ENCODE measurements at places on chromosomes 1 and 21.

- no peak for DNase-seq
Measured at GRCh38 chr21:16578912-16579311, 849.1 kb downstream of the USP25 start.

DNA sequence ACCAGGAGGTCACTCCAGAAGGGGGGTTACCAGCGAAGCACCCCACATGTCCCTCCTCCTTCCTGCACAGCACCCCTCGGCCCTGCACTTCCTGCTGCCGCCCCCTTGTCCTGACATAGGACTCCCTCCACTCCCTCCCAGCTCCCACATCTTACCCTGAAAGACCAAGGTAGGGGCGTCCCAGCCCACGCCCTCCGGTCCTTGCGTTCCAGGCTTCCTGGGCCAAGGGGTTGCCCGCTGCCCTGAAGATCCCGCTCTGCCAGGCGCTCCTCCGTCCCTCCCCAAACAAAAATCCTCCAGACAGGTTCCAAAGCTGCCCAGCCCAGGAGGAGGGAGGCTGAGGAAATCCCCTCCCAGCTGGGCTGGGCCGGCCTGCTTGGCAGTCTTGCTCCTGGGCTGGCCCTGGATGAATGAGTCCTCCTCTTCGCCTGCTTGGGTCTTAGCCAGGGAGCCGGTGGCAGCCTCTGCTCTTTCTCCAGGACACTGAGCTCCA is at the start of gene RHBDL2:
Gene RHBDL2, minus strand, starts transcription at position 304 of the 493 bp plus-strand sequence. CDS start 22,618 bp downstream, outside the sequence.
- DNase-seq: no peak

DNA sequence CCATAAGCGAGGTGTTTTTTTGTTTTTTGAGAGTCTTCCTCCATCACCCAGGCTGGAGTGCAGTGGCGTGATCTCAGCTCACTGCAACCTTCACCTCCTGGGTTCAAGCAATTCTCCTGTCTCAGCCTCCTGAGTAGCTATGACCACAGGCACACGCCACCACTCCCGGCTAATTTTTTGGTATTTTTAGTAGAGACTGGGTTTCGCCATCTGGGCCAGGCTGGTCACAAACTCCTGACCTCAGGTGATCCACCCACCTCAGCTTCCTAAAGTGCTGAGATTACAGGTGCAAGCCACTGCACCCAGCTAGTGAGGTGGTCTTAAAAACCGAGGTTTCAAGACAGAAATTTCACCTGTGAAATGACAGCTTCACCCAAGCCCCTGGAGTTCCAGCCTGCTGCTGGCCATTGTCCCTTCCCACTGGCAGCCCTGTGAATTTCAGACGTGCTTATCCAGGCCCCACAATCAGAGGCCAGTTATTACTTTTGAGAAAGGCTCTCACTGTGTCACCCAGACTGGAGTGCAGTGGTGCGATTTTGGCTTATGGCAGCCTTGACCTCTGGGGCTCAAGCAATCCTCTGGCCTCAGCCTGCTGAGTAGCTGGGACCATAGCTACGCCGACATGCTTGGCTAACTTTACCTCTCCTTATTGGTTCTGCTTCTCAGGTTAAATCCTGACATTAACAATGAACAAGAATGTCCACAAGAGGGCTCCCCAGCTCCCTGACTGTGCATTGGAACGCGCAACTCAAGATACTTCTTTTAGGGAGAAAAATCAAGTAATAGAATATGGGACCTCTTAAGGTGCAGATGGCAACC is 19.4 kb downstream of the ENO1 start:
- DNase-seq: peak; percentile 6

- no peak for DNase-seq
Measured at GRCh38 chr1:17168091-17168876, 36.6 kb upstream of the PADI1 start.

DNA sequence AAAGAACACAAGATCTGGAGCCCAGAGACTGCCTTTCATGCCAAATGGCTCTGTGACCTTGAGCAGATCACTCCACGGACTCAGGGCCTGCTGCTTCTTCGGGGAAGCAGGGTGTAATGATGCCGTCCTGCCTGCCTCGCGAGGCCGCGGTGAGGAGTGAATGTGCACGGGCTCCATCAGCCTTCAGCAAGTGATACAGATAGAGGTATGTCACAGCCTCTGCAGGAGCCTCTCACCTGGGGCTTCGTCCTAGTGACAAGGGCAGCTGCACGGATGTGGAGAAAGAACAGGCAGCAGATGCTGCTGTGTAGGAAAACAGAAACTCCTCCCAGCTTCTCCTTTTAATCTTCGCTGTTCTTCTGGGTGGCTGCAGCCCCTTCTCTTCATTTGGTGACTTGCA is 127.5 kb downstream of the KCNN3 start:
- peak; percentile 60 for DNase-seq
